ENCODE measurements at places on chromosomes 5 and 9.

GRCh38 chr5:67202828-67203227, 6.2 kb upstream of the CD180 start:
- no peak for DNase-seq

DNA sequence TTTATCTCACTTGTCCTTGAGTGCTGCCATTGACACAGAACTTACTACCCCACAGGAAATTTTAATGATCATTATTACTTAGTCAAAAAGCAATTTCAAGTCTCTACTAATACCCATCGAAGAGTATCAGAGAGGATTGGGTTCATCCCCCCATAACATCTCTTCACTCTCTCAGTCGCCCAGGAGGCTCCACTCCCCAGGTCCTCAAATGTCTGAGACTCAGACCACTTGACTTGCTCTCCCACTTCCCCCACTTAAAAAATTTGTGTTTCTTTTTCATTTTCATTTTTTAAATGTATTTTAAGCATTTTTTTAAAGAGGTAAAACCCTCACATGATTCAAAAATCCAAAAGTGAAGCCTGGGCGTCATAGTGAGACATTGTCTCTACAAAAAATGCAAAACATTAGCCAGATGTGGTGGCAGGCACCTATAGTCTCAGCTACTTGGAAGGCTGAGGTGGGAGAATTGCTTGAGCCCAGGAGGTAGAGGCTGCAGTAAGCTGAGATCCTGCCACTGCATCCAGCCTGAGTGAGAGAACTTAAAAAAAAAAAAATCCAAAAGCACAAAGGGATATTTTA, 56.8 kb upstream of the TRAF1 start:
- DNase-seq, result no peak

- DNase-seq, result no peak
Observed at GRCh38 chr5:142901476-142902185, 131.5 kb downstream of the ARHGAP26 start.

- no peak for DNase-seq
Observed at GRCh38 chr5:179788193-179788854, 5.5 kb upstream of the LTC4S start.

DNA sequence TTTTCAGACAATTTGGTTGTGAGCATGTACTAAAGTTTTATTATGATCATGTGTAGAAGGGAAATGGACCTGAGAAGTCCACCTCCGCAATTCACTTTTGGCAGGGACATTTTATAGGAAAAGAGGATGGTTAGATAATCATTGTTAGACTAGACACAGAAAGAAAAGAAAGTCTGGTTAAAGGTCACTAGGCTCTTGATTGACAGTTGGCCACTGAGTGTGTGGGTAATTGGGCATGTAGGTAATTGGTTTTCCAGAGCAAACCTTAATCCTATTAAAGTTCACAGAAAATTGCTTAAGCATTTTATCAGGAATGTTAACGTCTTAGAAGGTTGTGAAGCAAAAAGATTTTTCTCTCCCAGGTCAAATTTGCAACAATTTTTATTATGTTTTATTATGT, 158.5 kb upstream of the CLINT1 start:
- no peak for DNase-seq

- DNase-seq, result no peak
Observed at GRCh38 chr9:77595426-77596095, 52.6 kb downstream of the GNA14 start.

DNA sequence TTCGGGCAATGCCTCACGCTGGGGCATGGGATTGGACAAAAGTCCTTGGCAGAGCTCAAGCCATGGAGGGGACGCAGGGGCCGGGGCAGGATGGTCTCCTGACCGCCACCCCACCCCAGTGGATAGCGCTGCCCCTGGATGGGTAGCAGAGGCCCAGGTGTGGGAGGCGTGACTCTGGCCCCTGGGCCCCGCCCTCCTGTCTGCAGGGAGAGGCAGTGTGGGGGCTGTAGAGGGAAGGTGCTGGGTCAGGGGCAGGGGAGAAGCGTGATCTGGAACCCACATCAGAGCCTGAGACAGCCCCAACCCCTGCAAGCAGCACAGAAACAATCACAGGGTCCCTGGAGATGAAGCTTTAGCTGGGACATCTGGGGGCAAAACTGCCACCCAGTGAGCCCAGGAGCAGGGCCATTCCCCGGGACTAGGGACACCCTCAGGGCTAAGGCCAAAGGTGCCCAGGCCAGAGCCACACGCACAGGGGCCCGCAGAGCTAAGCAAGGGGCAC, 36.2 kb downstream of the NACC2 start:
- DNase-seq, result no peak

- no peak for DNase-seq
Observed at GRCh38 chr5:74028406-74028805, 402.4 kb downstream of the ARHGEF28 start.

- DNase-seq, result no peak
Observed at GRCh38 chr5:143057580-143057999, 287.4 kb downstream of the ARHGAP26 start.

DNA sequence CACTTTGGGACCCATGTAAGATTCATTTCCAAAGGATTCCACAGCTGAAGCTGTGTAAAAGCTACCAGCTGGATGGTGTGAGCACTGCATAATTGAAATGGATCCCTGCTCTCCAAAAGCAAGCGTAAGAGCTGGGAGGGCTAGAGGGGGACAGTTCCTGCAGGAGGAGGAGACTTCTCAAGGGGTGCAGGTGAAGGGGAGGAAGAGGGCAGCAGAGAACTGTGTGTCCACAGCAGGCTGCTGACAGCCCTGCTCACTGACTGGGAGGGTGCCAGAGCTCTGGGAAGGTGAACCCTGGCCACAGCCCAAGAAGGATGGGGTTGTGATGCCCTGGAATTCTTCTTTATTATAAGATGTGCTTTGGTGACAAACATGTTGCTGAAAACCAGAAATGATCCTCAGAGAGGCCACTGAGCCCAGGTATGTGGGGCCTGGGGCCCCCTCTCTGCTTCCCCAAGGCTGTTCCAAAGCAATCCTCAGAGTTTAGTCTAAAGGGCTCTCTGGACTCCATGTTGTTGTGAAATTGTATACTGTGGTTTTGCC, 112.8 kb upstream of the SLC25A48 start:
- no peak for DNase-seq

DNA sequence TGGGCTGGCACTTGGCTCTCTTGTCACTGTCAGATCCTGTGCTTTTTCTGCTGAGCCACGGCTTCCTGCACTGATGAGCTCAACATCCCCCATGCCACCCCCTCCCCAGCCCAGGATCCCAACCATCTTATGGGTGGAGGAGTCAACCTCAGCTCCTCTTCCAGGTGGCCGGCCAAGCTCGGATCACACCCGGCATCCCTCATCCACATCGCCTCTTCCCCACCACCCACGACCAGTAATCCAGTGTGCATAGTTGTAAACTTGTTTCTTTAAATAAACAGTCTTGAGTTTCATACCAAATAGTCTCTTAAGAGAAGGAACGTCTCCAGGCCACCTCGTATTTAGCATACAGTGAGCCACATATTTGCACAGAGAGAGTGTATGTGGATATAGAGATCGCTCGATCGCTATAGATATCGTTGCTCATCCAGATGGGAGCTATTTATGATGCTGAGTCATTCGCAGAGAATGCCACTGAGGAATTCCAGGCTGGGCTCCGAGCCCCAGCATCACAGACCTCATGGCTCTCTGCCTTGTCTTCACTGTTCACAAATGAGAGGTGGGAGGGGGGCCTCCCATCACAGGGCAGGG, 61.8 kb upstream of the CPLX2 start:
- DNase-seq, result no peak

- no peak for DNase-seq
Observed at GRCh38 chr5:65247594-65247993, 234.1 kb downstream of the ADAMTS6 start.

DNA sequence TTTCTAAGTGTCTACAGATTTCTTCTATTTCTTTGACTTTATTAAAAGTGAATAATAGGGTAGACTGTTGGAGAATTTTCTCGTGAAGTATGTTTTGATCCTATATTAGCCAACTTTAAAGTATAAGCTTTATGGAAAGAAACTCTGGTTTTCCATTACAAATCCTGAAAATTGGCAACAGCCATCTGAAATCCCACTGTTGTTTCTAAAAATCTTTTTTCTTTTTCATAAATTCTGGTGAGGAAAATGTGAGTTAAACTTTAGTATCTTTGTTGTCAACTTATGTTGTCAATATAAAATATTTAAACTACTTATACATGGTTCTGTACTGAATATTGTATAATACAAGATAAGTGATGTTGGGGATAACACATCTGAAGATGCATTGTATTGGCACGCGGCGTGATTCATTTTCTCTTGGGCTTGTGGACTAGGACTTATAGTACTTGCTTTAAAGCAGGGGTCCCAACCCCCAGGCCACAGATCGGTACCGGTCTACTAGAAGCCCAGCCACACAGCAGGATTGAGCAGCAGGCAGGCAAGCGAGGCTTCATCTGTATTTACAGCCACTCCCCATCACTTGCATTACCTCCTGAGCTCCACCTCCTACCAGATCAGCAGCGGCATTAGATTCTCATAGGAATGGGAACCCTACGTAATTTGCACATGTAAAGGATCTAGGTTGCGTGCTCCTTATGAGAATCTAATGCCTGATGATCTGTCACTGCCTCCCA, 12.7 kb downstream of the MAMDC2 start:
- DNase-seq, result no peak

DNA sequence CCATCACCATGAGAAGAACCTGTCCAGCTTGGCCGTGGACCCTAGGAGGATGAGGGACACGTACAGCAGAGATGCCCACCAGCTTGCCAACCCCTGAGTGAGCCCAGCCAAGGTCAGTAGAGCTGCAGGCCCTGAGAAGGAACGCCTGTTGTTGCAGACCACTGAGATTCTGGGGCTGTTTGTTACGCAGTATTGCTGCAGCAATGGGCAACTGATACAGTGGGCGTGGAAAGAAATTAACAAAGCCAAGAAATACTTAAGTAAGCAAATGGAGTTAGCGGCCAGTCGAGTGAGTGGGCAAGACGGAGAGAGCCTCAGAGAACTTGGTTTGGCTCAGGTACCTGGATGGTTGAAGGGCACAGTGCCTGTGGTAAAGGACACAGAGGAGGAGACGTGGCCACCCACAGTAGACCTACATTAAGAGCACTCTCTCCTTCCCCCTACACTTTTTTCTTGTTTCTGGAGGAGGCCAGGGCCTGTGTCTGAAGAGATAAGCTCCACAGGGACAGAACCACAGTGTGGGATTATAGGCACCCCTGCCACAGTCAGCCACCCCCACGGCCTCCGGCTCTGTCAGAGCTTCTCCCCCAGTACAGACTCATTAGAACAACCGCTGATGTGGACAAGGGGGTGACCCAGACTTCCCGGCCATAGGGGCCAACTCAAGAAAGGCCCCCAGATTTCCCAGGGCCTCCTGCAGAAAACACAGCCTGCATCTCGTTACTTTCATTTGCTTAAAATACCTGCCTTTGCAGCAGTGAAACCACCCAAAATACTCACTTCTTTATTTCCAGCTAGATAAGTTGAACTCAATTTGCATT, 40.1 kb upstream of the GRHPR start:
- DNase-seq, result no peak

DNA sequence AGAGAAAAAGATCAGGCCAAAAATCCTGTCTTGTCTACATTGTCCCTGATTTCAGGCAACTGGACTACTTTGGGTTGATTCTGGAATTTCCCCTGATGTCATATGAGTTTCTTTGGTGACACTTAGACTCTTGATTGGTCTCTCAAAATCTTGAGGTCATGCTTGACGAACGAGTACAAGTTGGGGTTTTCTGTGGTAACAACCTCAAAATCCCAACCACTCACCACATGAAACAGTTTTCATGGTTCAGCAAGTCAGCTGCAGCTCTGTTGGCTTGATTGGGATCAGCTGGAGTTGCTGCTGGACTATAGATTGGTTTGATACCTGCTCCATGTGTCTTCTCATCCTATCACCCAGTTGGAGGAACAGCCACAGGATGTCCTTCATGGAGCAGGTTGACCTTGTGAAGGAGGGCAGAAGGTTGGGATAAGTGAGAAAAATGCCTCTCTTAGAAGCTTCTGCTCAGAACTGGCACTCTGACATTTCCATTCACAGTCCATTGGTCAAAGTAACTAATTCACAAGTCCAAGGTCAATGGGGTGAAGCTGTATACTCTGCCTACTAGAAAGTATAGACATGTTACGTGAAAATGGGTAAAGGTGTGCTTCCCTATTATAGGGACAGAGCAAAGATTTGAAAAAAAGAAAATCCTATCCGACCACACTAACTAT, 284.5 kb downstream of the SH3GL2 start:
- no peak for DNase-seq

All from stimulated activated CD8-positive, alpha-beta memory T cell treated with anti-CD3 and anti-CD28 coated beads, Interleukin-7, amount 100 ng/mL, for 24 hours (primary cell).